Activated CD4-positive, alpha-beta T cell treated with anti-CD3 and anti-CD28 coated beads, Interleukin-2, amount 50 U/mL, for 4 hours (primary cell): ENCODE measurements at places on chromosomes 13 and 19.

GRCh38 chr19:2332341-2333026 lies 4.0 kb downstream of the SPPL2B start:
- DNase-seq = no peak

- DNase-seq = no peak
These were observed 7.2 kb downstream of the ZNF708 start for GRCh38 chr19:21321996-21322395.

DNA sequence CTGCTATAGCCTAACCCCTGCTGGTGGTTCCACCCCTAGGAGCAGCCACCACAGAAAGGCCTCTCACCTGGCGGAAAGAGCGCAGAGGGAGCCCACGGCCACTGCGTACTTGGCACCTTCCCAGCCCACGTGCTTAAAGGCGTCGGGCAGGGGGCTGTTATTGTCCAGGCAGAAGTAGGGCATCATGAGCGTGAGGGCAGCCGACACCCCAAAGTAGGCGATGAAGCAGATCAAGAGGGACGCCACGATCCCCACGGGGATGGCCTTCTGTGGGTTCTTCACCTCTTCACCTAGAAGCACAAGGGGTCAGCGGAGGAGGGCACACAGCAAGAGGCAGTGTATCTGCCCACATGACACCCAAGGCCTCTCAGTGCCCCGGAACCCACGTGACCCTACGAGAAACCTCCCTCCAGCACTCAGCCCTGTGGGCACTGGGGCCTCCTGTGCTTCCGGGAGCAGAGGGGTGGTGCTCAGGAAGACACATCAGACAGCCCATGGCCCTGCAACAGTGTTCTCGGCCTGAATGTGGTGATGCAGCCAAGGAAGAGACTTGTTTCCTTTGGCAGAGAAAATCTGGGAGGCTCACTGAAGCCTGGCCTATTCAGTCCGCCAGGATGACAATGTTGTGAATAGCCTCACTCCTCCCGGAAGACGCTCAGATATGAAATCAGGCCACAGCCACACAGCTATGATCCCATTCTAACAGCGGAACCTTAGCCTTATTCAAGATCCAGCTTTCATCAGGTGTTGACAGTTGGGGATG lies 72.1 kb downstream of the SLC7A1 start:
- no peak for DNase-seq

GRCh38 chr13:94713561-94714182 lies 1.3 kb upstream of the SOX21 start:
- DNase-seq = no peak

GRCh38 chr19:45779231-45780145 lies 2.8 kb downstream of the DMPK start:
- peak; percentile 80 for DNase-seq

DNA sequence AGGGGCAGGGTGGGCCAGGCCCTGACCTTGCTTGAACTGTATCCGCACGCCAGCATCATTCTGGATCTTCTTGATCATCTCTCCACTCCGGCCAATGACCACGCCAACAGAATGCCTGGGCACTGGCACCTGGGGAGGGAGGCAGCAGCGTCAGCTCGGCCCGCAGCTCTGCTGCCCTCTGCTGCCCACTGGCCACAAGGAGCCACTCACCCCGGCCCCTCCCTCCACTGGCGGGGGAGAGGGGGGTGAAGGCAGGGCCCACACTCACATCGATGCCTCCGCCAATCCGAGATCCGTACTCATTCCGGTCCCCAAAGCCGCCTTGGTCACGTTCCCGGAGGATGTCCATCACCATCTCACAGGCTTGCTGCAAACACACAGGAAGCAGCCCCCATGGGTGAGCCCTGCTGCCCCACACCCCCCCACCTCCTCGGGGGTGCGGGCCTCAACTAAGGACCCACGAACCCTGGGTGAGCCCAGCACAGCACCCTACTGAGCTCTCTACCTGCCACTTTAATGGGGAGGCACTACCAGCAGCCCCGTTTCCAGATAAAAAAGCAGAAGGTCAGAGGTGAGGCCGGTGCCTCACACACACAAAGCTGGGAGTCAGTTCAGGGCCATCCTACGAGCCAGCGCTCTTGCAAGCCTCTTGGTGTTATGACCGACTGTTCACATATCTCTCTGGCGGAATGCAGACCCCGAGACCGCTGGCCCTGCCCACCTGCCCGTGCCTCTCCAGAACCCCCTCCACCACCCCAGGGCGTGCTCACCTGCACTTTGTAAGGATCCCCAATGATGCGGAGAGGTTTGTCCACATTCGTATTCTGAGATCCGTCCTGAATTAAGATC lies 6.7 kb downstream of the KHSRP start:
- DNase-seq = no peak

GRCh38 chr19:14012378-14012915 lies 6.3 kb upstream of the RFX1 start:
- DNase-seq = no peak

DNA sequence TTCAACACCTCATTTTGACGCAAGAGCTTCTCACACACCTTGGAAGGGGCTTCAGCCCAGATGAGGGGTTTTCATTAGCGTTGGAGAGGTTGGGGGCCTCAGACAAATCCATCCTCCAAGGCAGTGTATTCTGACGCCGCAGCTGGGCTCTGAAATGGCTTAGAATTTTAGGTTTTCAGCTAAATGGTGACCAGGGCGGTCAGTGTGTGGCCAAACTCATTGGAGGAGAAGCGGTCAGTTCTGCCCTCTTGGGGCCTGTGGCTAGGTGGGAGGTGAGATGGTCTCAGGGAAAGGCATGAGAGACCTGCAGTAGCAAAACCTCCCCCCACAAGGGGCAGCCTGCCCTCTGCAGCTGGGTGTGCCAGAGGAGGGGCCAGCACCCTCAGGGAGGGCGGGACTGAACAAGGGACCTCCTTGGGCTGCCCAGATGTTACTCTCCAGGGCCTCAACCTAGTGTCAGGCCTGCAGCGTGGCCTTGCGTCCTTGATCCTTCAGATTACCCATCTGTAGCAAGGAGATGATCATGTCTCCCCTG lies 155.8 kb downstream of the URI1 start:
- DNase-seq = no peak

- no peak for DNase-seq
These were observed 260.6 kb upstream of the NBEA start for GRCh38 chr13:34681405-34681955.

DNA sequence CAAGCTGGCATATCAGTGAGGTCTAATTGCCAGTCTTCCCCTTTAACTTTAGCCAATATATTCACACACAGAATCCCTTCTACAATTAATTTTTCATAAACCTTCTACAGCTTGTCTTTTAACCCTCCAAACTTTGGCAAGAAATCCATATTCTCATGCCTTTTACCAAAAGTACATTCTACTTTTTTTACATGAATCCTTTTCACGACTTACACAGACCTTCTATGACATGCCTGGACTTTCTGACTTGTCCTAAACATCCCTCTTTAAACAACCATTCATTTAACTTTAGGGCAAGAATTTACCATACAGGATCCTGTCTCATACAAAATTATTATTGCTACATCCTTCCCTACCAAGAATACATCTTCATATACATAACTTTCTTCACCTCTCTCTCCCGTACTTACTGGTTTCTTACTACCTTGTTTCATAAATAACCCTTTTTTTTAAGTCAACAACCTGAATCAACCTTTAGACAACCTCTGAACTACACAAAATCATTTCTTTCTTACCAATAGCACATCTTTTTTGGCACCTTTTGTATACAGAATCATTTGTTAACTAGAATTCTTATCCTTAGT lies 23.5 kb downstream of the ZNF544 start:
- DNase-seq = no peak

GRCh38 chr13:113082198-113083021 lies 23.2 kb upstream of the F7 start:
- no peak for DNase-seq

DNA sequence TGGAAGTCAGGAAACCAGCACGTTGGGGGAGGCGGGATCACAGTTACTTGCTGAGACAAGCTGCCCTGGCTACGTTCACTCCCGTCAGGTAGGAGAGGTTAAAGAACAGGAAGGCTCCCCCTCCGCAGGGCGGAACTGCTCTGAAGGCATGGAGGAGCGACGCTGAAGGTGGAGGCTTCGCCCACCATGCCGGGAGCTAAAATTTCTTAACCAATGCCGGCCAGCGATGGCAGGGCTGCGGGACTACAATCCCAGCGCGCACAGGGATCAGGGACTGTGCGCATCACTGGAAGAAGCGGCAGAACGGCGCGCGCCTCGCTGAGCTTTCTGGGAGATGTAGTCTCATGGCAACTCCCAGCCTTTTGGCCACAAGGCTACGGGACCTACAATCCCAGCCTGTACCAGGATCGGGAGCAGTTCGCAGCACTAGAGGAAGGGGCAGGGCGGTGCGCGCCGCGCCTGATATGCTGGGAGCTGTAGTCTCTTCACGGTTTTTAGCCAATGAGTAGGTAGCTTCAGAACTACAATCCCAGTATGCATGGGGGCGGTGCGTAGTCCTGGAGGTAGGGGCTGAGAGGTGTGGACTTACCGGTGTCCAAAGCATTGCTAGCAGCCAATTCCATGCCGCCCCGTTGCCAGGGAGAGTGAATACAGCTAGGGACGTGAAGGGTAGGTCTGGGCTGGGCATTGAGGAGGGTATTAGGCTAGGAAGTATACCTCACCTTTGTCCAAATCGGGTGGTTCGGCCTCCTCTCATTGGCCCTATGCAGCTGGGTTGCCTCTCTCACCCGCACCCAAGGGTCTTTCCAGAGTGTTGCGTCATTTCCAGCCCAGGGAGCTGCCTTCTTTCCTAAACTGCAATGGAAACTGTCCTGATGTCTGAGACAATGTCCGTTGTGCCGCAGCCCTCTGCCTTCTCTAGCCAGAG lies 12.8 kb upstream of the ZNF682 start:
- DNase-seq = peak; percentile 56

GRCh38 chr19:55353803-55354697 lies 469 bp downstream of the COX6B2 start:
- DNase-seq = peak; percentile 55

- no peak for DNase-seq
These were observed 31.4 kb downstream of the NALCN start for GRCh38 chr13:101384929-101385328.

- DNase-seq = peak; percentile 66
These were observed 11.7 kb downstream of the NTN5 start for GRCh38 chr19:48660852-48661710.

DNA sequence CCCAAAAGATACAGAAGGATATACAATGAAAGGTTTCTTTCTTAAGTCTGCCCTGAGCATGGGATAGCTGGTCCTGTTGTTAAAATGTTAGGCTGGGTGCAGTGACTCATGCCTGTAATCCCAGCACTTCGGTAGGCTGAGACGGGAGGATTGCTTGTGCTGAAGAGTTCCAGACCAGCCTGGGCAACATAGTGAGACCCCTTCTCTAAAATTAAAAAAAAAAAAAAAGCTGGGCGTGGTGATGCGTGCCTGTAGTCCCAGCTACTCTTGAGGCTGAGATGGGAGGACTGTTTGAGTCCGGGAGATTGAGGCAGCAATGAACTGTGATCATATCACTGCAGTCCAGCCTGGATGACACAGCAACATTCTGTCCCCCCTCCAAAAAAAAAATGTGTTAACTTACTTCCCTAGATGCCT lies 52.5 kb upstream of the SHKBP1 start:
- no peak for DNase-seq

DNA sequence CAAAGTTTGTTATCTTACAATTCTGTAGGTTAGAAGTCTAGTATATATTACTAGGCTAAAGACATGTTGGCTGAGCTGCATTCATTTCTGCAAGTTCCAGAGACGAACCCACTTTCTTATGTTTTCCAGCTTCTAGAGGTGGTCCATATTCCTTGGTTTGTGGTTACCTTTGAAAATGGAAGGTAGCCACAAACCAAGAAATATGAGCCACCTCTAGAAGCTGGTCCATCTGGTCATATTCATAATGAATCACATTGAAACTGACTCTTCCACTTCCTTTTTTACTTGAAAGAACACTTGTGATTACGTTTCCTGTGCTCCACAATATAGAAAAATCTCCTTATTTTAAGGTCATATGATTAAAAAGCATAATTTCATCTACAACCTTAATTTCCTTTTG lies 943.0 kb upstream of the PCDH9 start:
- no peak for DNase-seq
